Fibroblast of lung (primary cell): ENCODE measurements at places on chromosomes 12 and 14.

DNA sequence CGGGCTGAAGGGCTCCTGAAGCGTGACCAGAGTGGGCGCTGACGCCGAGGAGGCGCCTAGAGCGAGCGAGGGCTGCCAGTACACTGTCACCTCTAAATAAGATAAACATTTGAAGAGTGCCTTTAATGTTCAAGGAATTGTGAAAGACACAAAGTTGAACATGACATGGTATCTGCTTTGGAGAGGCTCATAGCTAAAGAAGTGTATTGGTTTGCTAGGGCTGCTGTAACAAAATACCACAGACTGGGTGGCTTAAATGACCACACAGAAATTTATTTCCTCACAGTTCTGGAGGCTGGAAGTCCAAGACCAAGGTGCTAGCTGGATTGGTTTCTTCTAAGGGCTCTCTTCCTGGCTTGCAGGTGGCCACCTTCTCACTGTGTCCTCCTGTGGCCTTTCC lies 33.7 kb upstream of the NUBPL start:
- DNase-seq: no peak

GRCh38 chr12:2937500-2937899 lies 21.7 kb upstream of the TEAD4 start:
- no peak for DNase-seq

DNA sequence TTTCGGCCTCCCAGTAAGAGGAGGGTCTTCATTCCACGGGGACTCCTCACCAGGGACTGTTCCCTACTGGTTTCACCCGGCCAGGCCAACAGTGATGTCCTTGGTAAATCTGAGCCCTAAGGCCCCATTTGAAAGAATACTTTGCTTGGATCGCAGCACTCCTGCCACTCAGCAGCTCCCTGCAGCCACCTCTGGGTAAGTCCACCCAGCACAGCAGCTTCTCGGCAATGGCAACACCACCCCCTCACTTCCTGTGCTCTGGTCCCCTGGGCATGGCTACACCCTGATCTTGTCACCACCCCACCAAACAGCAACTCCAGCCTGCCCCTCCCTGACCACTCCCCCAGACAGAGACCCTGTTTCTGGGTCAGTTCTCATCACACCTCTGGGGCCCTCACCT lies 100.3 kb downstream of the SETD3 start:
- no peak for DNase-seq

GRCh38 chr14:70646705-70647104 lies 5.0 kb downstream of the TTC9 start:
- DNase-seq: no peak

DNA sequence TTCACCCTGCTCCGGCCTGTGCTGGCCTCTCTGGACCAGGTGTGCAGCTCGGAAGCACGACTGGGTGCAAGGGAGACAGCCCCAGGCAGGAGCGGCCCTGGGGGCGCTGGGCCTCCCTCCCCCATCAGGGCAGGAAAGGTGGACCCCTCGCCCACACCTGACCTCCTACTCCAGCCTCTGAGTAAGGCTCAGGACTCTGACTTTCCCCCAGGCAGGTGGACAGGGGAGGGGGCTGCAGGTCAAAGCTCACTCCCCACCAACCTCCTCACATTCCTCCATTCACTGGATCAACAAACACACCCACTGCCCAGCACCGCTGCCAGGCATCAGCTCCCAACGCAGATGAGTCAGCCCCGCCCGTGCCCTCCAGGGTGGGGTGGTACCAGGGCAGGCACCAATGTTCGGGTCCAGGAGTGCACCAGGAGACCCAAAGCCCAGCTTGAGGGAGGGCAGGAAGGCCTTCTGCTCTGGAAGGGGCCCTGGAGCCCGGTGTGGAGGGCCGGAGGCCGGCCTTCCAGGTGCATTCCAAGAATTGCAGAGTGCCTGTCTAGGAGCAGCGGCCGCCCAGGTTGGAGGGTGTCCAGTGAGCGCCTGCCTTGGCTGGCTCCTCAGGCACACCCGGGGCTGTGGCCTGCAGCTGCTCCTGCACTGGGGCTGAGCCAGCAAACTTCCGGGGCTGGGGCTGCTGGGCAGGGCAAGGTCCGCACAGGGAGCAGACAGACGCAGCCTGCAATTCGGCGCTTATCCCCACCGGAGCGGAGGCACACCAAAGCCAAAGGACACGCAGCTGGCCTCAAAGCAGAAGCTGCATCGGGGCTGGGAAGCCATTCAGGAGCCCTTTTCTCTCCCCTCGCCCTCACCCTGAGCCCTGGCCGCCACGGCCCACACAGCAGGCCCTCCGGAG lies 1.6 kb upstream of the INF2 start:
- DNase-seq: peak; percentile 55

DNA sequence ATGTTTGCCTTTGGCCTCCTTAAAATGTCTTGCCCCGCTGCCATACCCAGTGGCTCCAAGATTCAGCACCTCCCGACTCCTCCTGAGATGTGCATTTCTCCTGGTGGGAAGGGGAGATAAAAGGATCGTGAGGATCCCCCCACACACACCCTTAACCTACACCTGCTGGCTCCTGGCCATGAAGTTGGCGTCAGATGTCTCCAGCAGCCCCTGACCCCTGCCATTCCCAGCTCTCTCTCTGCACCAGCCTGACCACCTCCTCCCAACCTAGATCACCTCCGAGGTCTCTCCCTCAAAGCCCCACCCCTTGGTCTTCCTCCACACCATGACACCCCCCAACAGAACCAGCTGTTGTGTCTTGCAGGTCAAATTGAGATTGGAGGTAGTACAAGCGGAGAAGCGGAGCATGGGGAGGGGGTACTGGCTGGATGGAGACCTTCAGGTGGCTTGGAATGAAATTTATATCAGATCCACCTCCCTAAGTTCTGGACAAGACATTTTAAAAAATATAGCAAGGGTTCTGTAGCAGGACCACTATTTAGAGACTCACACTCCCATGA lies 151.1 kb upstream of the FKBP4 start:
- no peak for DNase-seq

DNA sequence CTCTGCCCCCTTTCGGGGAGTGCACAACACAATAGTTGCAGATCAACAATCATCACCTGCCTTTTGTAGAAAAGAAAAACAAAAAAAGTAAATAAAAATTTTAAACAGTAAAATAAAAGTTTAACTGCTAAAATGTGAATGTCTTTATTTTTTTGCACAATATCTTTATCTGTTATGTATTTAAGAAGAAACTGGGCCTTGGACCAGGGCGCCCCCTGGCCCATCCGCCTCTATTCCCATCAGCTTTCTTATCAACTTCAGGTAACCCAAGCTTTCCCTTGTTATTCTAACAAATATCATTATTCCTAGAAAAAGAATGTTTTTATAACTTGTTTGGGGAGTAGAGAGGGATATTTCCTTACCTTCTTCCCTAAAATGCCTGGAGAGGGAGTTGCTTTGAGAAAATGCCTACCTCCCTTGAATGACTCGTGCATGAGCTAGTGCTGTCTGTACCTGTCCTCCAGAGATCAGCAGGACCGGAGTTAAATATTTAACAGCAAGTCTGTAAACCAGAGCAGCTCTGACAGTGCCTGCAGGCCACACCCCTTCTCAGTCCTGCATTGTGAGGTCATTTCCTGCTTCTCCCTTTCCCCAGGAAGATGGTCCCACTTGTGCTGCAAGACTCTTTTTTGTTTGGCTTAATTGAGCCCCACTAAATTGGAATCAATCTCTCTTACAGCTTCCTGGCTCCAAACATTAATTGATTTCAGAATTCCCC lies 192.8 kb upstream of the RGS6 start:
- DNase-seq: peak; percentile 41

- DNase-seq: peak; percentile 25
Observed at GRCh38 chr14:28772613-28773012, 6.0 kb downstream of the FOXG1 start.

DNA sequence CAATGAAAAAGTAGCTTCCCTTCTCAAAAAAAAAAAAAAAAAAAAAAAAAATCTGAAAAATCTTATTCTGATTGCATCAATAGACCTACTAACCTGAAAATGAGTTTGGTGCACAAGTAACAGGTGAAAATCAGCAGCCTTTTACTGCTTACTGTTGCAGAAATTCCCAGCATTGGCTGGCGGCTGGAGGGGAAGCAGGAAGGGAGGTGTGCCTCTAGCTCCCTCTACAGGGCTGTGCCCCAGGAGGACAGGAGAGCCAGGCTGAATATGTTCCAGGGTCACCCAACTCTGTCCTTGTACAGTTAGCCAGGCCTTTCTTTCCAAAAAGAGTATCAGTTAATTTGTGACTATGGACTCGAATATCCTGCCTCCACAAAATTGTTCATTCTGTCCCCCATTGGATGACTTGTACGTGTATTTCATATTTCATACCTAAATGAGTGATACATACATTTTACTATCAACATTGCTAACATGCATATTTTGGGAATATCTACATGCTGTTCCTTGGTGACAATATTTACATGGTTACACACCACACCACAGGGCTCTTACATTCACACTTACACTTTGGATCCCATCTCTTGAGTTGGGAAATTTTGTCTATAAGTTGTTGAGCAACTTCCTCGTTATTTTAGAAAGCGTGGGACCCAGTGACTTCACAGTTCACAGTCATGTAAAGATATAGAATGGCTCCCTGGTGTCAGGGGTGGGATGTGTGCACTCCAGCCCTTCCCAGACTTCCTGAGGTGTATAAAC lies 124.8 kb downstream of the SAMD4A start:
- DNase-seq: peak; percentile 78

GRCh38 chr14:22388669-22389595 lies 200.1 kb downstream of the DAD1 start:
- DNase-seq: peak; percentile 86

GRCh38 chr12:131773582-131774221 lies 54.5 kb upstream of the MMP17 start:
- DNase-seq: no peak

- DNase-seq: no peak
Observed at GRCh38 chr12:124848621-124849380, 14.9 kb downstream of the SCARB1 start.

GRCh38 chr12:113959096-113959495 lies 7.0 kb downstream of the RBM19 start:
- no peak for DNase-seq

GRCh38 chr12:52351196-52352059 lies 15.9 kb downstream of the KRT85 start:
- DNase-seq: no peak

GRCh38 chr12:126163984-126164383 lies 1098.7 kb downstream of the AACS start:
- DNase-seq: no peak

DNA sequence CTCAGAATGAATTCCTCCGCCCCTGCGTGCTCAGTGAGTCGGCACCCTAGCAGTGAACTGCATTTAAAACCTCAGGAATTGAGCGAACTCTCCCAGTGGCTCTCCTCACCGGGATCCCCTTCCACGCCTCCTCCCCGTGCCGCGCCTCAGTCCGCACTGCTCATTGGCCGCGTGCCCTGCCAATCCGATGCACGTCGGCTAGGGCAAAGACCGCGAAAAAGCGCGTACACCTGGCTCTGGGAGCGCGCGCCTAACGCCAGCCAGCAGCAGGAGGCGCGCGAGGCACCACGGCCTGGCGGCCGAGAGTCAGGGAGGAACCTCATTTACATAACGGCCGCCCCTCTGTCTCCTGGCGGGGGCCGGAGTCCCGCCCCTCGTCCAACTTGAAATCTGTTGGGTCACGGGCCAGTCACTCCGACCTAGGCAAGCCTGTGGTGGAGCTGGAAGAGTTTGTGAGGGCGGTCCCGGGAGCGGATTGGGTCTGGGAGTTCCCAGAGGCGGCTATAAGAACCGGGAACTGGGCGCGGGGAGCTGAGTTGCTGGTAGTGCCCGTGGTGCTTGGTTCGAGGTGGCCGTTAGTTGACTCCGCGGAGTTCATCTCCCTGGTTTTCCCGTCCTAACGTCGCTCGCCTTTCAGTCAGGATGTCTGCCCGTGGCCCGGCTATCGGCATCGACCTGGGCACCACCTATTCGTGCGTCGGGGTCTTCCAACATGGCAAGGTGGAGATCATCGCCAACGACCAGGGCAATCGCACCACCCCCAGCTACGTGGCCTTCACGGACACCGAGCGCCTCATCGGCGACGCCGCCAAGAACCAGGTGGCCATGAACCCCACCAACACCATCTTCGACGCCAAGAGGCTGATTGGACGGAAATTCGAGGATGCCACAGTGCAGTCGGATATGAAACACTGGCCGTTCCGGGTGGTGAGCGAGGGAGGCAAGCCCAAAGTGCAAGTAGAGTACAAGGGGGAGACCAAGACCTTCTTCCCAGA lies at the start of gene HSPA2:
TSS of gene HSPA2 (plus strand) at position 534 of the 995 bp plus-strand sequence. CDS start at position 643, 109 bp downstream.
- peak; percentile 99 for DNase-seq

- DNase-seq: peak; percentile 75
Observed at GRCh38 chr12:123471374-123472068, 13.6 kb downstream of the SNRNP35 start.

GRCh38 chr14:62117751-62118105 lies 355.5 kb downstream of the SNAPC1 start:
- DNase-seq: peak; percentile 1

DNA sequence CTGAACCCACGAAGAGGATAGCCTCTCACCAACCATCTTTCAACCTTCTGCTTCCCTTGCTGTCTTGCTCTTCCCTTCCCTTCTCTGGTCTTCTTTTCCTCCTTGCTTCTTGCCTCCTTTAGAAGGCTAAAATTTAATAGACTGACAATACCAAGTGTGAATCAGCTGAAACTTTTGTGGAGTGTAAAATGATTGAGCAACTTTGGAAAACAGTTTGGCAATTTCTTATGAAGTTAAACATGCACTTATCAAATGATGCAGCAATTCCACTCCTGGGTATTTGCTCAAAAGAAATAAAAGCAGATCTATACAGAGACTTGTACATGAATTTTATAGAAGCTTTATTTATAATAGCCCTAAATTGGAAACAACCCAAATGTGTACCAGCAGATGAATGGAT lies 3.3 kb upstream of the KRT86 start:
- DNase-seq: peak; percentile 40

- no peak for DNase-seq
Observed at GRCh38 chr12:51321882-51322281, 2.1 kb downstream of the BIN2 start.

GRCh38 chr12:40376533-40377267 lies 151.9 kb downstream of the LRRK2 start:
- no peak for DNase-seq

GRCh38 chr12:76920172-76921099 lies 41.6 kb upstream of the CSRP2 start:
- DNase-seq: no peak

GRCh38 chr12:123024819-123025391 lies 44.4 kb downstream of the ARL6IP4 start:
- peak; percentile 47 for DNase-seq

DNA sequence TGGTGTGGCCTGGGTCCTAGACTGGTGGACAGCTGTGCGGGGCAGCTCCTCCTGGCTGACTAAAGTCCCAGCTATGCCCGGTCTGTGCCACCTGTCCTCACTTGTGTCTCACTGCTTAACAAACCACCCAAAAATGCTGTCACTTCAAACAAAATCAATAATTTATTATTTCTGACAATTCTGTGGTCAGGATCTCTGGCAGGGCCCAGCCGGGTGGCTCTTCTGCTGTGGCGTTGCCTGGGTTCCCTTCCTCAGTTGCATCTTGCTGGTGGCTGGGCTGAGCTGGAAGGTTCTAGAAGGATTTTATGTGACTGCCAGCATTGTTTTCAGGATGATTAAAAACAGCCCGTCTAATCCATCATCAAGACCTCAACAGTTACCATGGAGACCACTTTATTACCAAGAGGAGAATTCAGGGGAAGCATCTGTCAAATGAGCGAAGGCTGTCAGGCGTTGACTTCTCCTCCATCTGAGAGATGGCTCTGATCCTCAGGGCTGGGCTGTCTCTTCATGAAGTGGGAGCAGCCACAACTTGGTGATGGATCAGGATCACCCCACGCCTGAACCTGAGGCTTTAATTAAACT lies 280.6 kb upstream of the SFSWAP start:
- no peak for DNase-seq
